ENCODE measurements at places on chromosomes 6 and 20.

DNA sequence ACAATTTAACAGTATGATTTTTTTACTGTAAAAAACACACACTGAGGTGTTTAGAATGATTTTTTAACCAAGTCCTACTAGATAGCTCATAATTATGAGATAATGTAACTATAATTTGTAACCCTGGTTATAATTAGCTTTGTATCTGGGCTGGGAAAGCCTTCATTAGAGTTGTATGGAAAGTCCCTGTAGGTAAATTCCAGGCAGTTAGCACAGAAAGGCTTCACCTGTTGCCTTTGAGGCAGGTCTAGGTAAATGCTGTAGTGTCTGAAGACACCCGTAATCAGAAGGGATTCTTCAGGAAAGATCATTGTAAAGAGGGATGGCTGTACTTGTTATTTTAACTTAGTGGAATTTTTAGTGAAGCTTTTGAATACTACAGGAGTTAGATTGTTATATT is 1.9 kb downstream of the TMEM200A start:
- DNase-seq, result no peak

- DNase-seq, result no peak
These were observed 20.3 kb downstream of the PACSIN1 start for GRCh38 chr6:34486106-34486740.

GRCh38 chr6:20704325-20705025 is 170.2 kb downstream of the CDKAL1 start:
- no peak for DNase-seq

GRCh38 chr6:41059556-41059955 is 6.6 kb downstream of the APOBEC2 start:
- no peak for DNase-seq

DNA sequence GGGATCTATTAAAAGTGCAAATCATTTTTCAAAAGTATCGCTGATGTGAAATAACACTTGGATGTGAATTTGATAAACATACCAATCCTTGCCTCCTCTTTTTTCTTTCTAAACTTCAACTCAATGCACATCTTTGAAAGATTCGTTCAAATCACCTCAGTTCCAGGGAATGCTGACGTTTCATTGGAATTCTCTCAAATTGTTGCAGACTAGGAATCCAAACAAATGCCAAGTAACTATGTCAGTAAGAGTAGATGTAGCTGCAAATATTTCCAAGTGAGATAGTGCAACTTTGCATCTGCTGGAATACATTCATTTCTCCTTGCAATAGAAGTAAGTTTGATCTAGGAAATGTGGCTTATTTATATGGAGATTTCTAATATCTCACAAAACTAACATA is 220.7 kb downstream of the FUT9 start:
- DNase-seq, result no peak

- DNase-seq, result no peak
These were observed 22.8 kb upstream of the SCP2D1 start for GRCh38 chr20:18790787-18791186.

GRCh38 chr6:131101911-131102680 is 33.2 kb upstream of the AKAP7 start:
- DNase-seq, result no peak

GRCh38 chr20:21103582-21104465 is 2.3 kb downstream of the LINC00237 start:
- no peak for DNase-seq

Measured in GM04504 (cell line).